ENCODE measurements at places on chromosomes 11 and 22.
A peak's percentile ranks its signal among the peaks of the same experiment; 100 is the strongest.

GRCh38 chr11:20337526-20338154 is 25.9 kb upstream of the HTATIP2 start:
- no peak for DNase-seq

- DNase-seq: peak; percentile 24
Measured at GRCh38 chr11:2265854-2266585, 4.4 kb downstream of the ASCL2 start.

DNA sequence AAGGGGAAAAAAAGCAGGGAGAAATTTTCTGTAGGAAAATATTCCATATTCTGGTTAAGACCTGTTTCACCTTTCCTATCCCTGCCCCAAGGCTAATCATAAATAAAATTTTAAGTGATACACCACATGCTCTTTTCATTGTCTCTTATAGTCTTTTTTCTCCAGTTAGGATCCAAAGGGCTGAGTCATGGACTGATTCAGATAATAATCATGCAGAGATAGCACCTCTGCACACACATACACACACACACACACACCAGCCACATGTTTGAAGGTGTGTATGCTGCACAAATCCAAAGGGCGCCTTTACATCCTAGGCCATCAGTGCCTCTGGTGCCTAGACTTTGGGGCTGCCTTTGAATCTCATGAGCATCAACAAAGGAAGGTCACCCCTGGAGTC is 35.5 kb upstream of the CWF19L2 start:
- no peak for DNase-seq

GRCh38 chr11:124977006-124977405 is 23.0 kb downstream of the CCDC15 start:
- DNase-seq: no peak

- DNase-seq: peak; percentile 70
Measured at GRCh38 chr22:32897400-32897799, 95.9 kb downstream of the TIMP3 start.

DNA sequence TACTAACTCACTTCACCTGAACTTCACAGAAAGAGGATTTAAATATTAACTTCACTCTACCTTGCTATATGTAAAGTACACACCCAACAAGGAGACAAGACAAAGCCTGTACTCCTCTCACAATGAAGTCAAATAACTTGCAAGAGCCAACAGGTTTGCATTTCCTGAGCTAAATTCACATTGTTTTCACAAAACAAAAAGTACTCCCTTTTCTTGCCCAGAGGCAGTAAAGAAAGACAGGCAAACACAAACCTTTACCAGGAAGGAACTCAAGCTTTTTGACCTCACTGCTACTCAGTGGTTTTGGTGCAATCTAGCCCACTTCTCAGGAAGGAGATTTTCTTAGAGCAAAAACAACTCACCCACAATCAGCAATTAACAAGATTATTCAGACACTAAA is 15.7 kb downstream of the USP28 start:
- no peak for DNase-seq

DNA sequence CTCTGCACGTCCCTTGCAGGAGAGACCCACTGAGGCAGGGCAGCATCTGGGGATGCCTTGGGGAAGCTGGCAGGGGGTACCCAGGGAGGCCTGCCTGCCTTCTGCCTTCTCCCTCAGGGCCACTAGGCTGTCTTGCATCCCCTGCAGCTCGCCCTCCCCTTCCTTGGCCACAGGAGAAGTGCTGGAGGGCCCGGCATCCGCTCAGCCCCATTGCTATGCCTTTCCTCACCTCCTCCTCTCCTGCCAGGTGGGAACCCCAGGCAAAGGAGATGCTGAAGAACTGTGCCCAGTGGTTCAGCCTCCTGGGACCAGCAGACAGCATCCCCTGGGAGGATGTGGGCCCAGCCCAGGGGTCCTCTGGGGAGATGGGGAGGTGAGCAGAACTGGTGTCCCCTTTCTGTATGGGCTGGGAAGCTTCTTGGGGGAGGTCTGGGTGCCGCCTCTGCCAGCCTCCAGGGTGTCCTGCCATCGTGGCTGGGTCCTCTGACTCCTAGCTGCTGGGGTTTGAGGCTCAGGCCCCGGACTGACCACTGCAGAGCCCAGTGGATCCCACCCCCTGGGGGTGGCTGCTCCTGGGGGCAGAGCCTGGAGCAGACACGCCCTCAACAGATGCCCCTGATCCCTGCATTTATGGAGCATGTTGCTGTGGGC is 20.6 kb downstream of the MRGPRG start:
- DNase-seq: no peak

GRCh38 chr22:27879923-27880322 is 39.1 kb downstream of the PITPNB start:
- no peak for DNase-seq

DNA sequence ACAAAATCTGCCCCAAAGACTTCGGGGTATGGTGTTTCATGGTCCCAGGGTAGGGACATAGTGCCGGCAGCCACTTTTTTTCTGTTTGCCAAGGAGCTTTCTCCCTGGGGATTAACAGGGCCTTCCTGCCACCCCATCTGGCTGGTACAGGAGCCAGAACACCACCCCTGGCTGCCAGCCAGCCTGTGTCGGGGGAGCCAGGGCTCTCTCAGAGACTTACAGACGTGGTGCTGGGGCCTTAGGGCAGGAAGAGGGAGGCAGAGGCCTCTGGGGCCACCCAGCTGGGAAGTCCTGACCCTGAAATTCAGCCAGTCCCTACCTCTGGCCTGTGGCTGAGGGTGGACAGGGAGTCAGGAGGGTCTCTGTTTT is 52.4 kb upstream of the CDON start:
- no peak for DNase-seq

DNA sequence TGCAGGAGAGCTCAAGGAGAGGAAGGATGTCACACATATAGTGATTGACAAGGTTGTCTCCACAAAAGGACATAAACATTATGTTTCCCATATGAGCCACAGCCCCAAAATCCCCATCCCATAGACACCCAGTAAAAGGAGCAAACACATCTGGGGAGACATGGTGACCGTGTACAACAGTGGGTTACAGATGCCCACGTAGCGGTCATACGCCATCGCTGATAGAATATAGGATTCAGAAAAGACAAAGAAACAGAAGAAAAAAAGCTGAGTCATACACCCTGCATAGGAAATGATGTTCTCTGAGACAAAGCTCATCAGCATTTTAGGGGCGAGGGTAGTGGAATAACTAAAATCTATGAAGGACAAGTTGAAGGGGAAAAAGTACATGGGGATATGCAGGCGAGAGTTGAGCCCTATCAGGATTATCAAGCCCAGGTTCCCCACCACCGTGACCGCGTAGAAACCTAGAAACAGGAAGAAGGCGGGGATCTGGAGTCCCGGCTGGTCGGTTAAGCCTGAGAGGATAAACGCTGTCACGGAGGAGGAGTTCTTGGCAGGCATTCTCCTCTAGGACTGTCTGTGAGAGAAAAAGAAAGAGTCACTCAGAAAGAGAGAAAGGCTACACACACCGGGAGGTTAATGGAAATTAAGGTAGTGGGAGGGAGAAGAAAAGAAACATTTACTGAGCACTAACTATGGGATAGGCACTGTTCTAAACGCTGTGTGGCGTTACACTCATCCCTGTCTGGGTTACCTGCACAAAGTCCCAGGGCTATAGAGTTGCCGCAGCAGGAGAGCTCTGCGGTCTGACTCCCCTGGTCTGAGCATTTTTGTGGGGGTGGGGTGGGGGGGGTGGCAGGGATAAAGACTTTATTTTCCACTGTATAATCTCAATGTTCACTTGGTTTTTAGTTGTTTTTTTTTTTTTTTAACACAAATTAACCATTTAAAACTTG is 36.1 kb upstream of the OR8B8 start:
- DNase-seq: peak; percentile 11

DNA sequence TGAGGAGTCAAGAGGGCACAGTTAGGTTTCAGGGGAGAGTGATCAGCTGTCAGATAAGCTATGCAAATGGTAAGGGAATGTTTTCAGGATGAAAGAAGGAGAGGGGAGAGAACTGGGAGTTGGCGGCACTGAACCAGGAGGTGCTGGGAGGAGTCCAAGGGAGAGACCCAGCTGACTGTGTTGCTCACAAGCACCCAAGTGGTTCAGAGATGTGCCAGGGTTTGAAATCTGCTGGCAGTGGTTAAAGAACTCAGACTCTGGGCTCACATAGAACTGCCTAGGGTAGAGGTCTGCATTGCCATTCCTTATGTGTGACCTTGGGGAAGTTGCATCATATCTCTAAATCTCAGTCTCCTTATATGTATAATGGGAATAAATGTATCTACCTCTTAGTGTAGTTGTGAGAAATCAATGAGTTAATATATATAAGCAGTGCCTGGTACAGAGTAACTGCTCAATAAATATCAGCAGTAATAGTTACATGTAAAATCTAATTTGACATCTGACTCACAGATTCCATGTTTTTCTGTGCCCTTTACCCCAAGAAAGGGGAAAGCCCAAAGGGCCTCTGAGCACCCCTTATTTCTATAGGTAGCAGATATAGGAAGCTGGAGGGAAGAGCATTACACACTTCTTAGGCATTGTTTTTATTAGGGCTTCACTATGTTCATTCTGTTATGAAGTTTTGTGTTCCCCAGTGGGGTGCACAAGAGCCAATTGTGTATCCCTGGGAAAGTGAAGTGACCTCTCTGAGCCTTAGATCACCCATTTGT is 66.9 kb upstream of the SESN3 start:
- DNase-seq: no peak

GRCh38 chr11:130715085-130715876 is 201.0 kb downstream of the SNX19 start:
- no peak for DNase-seq

GRCh38 chr22:29003975-29004646 is 57.5 kb downstream of the C22orf31 start:
- no peak for DNase-seq

- no peak for DNase-seq
Measured at GRCh38 chr11:73650400-73650799, 4.0 kb downstream of the PLEKHB1 start.

- DNase-seq: no peak
Measured at GRCh38 chr11:72614381-72614780, 59.8 kb downstream of the PDE2A start.

- DNase-seq: no peak
Measured at GRCh38 chr11:69156235-69156639, 502 bp downstream of the SMIM38 start.

- no peak for DNase-seq
Measured at GRCh38 chr22:24289741-24290163, 19.1 kb downstream of the SPECC1L start.

GRCh38 chr11:70873736-70874412 is 378.5 kb downstream of the SHANK2 start:
- no peak for DNase-seq

DNA sequence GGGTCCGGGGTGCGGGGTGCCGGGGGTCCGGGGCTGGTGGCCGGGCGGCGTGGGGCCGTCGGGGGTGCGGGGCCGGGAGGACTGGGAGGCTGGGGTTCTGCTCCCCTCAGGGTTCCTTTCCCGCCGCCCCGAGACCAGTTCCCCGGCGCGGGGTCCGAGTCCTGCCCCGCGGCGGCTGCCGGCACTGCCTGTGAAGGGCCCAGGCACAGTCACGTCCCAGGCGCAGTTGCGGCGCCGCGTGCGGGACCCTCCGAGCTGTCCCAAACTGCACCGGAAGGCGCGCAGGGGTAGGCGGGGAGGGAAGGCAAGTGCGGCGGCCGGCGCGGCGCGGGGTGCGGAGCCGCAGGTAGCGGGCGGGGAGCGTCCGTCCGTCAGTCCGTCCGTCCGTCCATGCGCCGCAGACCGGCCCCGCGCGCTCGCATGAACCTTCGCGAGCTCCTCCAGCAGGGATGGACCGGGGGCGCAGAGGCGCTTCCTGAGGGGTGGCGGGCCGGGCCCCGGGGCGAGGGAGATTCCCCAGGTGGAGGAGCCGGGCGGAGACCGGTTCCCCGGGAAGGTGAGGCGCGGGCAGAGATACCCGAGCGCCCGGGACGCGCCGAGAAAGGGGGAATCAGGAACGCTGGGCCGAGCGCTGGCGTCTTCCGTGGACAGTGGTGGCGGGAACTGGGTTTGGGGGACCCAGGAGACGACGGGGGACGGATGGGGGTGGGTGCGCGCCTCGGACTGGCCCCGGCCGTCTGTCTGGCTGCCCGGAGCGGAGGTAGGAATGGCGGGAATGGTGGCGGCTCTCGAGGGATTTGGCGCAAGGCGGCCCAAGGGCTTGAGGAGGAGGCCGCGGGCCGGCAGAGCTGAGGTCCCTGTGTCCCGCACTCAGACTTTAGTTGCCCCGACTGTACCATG is 3.1 kb upstream of the ADORA2A start:
- peak; percentile 48 for DNase-seq

- peak; percentile 36 for DNase-seq
Measured at GRCh38 chr11:63603180-63603518, 11.1 kb downstream of the PLAAT3 start.

DNA sequence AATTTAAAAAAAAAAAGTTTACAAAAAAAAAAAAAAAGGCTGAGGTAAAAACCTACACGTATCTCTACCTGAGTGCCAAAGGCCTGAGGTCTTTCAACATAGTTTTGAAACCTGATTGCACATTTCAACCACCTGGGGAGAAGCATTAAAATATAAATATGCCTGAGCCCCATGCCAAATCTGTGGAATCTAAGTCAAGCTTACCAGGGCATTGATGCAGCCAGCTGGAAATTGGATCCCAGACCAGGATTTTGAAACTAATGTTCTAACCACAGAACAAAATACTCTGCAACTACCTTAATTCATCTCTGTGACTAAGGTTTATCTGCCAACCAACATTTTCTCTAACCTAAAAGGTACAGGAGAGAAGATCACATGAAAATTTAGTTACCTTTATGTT is 38.8 kb upstream of the CHRNA10 start:
- DNase-seq: no peak

GRCh38 chr11:132228746-132229325 is 858.4 kb downstream of the NTM start:
- DNase-seq: no peak

DNA sequence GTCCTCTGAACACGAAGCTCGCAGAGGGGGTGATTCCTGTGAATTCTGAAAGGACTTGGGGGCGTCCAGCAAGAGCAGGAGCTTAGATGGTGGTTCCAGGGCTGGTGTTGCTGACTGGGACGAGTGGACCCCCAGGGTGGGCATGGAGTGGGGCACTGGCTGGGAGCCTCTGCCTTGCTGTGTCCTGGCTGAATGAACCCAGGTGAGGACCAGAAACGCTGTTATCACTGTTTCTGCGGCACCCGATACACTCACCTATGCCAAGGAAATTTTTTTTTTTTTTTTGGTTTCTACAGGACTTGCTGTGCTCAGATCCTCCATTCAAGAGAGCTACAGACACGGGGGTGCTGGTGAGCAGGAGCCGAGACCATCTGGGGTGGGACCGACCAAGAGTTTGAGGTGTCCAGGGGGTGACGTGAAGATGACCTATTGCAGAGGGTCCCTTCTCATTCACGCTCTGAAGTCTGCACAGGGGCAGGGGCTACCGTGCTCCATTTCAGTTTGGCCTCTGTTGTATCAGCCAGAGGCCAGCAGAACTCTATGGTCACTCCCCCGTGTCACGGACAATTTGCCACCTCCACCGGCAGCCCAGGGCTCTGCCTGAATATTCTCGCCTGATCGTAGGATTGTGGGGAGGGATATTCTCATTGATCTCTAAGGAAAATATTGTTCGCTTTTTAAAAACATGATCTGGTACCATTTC is 3.6 kb downstream of the SMIM38 start:
- no peak for DNase-seq

DNA sequence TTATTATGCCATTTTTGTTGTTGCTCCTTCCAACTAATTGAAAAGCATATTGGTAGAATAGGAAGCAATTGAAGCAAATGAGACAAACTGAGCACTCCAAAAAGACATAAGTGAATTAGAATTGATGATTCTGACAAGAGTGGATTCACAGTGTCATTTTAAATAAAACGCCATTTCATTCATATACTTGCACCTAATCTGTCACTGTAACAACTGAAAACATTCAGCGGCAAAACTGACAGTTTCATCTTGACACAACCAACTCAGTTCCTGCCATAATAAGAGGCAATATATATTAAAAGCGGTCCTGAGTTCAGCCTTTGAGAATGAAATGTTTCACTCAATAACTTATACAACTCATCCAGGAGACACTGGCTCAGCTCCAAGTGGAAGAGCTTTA is 306.8 kb downstream of the CNTN5 start:
- DNase-seq: no peak
